Stimulated activated naive CD4-positive, alpha-beta T cell (primary cell): ENCODE measurements at places on chromosomes 1 and 21.

DNA sequence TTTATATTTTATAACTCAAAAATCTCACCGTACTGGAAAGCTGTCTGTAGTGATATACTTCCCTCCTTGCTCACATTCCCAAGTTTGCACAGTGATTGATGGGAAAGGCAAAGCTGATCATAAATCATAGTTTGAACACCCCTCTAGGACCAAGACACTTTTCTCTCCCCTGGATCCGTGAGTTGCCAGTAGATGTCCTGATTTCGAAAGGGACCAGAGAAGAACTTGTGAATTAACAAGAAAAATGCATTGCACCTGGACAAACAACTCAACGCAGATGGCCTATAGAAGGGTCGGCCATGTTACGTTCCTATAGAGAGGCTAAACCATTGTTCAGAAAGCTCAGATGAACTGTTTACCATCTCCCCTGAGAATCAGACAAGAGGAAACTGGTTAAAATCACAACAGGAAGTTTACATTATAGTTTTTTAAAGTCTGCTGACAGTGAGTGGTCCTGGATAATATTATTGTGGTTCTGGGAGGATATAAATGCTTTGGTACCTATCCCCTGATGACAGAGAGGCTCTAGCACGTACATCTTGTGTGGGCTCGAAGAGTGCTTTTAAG, 124.0 kb upstream of the SLC45A1 start:
- no peak for DNase-seq

DNA sequence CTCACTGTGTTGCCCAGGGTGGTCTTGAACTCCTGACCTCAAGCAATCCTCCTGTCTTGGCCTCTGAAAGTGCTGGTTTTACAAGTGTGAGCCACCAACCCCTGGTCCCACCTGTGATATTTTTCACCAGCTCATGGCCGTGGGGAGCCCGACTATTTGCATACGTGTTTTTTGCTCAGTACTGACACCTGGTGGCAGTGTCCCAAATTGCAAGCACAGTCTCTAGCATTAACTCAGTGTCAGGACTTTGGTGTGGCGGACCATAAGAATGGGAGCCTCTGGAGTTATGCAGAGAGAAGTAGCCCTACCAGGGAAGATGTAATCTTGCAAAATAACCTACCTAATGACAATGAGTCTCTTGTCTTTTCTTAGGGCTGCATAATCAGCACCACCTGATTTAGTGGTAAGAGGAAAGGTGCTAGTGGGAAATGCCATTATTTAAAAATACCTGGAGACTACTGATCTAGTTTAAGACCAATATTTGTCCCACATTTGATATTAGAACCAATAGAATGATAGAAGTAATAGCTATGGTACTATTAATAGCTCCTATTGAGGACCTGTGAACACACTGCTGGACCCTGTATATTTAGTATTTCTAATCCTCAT, 305.4 kb downstream of the DISC1 start:
- DNase-seq = peak; percentile 39

DNA sequence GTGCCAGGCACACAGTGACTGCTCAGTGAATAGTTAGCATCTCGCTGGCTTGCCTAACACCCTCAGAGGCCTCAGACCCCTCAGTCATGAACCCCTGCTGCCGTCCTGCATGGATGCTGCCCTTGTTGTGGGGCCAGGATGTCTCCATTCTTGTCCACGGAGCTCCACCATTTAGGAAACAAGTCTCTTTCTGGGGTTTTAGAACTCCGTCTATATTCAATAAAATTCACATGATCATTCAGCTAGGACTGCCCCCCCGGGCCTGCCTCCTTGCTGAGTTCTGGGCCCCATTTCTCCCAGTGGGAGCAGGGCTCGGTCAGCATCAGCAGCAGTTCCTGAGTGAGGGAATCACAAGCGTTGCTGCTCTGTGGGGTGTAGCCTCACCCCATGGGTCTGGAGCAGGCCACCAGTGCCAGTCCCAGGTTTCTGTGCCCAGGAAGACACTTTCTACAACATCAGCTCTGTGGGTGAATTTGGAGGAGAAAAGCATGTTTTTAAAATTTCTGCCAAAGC, 134.1 kb downstream of the RHOU start:
- no peak for DNase-seq

DNA sequence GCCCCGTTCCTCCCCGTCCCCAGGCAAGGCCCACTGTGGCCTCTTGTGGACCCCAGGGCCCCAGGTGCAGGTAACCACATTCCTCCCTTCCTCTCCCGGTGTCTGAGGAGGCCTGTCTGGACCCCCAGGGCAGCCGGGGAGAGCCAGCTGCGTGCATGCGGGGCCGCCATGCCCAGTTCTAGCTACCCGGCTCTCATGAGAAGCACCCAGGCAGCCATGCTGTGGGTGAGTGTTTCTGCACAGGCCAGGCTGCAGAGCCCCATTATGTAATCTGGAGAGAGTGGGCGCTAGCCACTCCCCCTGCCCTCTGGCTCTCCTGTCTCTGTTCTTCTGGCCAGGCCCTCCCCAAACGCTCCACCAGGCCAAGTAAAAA, 18.4 kb upstream of the PLEKHG5 start:
- DNase-seq = no peak

DNA sequence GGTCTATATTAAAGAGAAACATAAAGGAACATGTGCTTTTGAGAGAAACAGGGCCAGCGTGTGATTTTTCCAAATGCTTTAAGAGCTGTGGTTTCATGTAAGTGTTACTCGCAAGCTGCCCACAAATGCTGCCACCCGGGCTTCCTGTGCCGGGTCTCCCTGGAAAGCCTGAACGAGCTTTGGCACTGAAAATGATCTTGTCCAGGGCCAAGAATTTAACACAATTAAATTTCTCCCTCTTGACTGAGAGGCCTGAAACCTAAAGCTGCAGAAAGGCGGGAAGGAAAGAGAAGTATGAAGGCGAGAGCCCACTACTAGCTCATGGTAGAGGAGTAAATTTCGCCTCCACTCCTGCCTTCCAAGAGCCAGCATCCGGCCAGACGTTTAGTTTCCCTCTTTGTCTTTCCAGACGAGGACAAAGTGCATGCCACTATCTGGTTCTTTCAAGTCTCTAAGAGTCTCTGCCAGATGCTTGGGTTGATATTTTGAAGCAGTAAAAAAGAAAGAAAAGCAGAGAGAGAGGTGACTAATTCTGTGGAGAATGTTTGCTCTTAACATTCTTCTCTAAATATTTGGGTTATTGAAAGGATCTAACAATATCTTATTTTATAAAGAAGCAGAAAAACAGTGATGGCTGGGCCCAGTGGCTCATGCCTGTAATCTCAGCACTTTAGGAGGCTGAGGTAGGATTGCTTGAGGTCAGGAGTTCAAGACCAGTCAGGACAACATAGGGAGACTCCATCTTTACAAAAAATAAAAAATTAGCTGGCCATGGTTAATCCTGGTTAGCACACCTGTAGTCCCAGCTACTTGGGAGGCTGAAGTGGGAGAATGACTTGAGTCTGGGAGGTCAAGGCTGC, 100.0 kb upstream of the HNRNPU start:
- no peak for DNase-seq

GRCh38 chr1:192584866-192585265, 9.3 kb downstream of the RGS1 start:
- no peak for DNase-seq

DNA sequence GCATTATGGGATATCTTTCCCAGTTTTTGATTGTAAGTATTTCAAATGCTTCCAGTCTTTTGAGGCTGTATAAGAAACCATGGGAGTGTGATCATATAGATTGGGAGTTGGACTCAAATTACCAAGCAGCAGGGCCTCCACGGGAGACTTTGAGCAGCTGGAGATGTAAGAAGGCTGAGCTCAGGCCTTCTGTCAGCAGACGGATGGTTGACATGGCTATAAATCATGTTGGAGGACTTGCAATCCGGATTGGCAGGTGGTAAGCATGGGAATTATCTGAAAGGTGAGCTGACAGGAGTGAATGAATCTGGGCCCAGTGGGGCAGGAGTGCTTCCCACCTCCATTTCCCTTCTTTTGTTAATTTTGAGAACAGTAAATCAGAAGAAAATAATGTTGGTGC, 83.2 kb upstream of the PPM1J start:
- no peak for DNase-seq

- DNase-seq = peak; percentile 56
Observed at GRCh38 chr21:34886240-34887104, 162.6 kb downstream of the RUNX1 start.

- no peak for DNase-seq
Observed at GRCh38 chr1:74753104-74753503, 20.2 kb downstream of the TYW3 start.

- no peak for DNase-seq
Observed at GRCh38 chr1:222781251-222781650, 33.6 kb upstream of the DISP1 start.

GRCh38 chr1:121458291-121459048, 273.7 kb downstream of the SRGAP2C start:
- no peak for DNase-seq

- no peak for DNase-seq
Observed at GRCh38 chr1:169928438-169929209, 34.9 kb upstream of the SCYL3 start.

DNA sequence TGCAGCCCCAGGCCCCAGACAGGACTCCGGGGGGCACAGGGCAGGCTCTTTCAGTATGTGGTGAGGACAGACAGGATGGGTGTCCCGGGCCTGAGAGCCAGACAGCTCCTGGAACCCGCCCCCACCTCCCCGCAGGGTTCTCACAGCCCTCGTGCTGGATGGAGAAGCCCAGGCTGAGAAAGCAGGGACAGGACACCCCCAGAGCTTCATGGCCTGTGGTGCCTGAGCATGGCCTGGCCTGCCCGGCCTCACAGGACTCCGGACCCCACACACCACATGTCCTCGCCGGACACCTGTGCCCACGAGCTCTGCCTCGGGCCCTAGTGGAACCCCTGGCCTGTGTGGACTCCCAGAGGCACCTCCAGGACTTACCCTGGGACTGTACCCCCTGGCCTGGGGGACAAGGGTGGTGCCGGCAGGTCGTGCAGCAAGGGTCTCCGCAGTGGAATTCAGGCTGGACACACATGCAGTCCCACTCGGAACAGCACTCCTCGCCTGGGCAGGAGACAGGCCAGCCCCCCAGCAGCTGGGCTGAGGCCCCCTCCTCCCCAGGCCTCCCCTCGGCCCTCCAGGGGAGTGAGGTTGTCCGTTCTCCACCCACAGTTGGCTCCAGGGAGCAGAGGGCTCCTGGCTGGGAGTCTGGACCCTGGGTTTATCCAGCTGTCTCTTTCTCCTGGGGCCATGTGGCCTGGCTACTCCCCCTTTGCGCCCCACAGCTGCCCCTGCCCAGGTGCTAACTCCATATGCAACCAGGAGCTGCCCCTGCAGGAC, 1.2 kb downstream of the TNFRSF18 start:
- DNase-seq = no peak

GRCh38 chr1:75582725-75583261, 28.1 kb downstream of the SLC44A5 start:
- no peak for DNase-seq

DNA sequence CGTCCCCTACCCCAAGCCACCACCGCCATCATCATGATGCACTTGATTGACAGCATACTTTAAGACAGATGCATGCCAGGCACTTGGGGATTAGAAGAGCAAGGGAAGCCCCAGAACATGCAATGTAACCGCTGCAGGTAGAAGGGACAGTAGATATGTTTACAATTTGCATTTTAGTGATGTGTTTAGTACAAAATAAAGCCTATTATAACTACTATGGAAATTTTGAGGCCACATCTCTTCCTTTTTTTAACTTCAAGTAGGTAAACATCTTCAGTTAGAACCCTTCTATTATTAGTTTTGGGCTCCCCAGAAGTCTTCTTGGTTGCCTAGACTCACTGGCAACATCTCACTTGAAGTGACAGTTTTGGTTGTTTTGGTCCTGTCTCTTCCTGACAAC, 25.3 kb downstream of the CR1L start:
- no peak for DNase-seq

DNA sequence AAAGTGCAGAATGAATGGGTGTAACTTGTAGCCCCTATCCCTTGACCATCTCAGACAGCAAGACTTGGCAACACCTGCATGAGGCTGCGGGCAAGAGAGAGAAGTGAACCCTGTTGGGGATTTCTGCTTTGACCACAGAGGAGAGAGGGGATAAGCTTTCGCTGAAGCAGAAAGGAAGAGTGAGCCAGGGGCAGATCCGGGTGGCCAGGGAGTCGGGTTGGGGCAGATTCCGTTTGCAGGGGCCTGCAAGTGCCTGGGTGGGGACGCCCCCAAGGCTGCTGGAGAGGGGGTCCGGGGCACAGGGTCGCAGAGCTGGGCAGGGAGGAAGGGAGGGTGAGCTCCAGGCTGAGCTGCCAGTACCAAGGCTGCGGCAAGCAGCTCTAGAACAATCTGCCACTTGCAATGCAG, 25.3 kb upstream of the PIK3CD start:
- no peak for DNase-seq

- no peak for DNase-seq
Observed at GRCh38 chr1:160797271-160797709, 1.3 kb downstream of the LY9 start.

- no peak for DNase-seq
Observed at GRCh38 chr1:181169281-181169865, 80.9 kb downstream of the IER5 start.

- no peak for DNase-seq
Observed at GRCh38 chr1:55289614-55290013, 74.5 kb upstream of the USP24 start.

GRCh38 chr1:14421977-14422609, 176.4 kb upstream of the KAZN start:
- no peak for DNase-seq

- peak; percentile 68 for DNase-seq
Observed at GRCh38 chr1:109906160-109906838, 4.3 kb upstream of the CSF1 start.

DNA sequence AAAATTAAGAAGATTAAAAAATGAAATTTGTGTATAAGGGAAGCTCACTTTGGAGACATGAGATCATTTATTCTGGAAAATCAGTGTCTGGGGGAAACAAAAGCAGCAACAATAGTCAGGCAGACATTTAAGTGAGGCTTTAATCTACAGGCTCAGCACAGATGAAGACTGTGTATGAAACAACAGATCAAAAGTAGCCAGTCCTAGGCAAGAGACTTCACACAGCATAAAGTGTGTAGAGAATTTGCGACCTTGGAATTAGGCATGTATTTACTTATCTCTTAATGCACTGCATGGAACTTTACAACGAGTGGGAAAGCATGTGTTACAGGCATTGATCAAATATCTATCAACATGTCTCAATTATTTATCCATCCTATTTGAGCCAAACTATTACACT, 1099.9 kb downstream of the PLA2G4A start:
- DNase-seq = no peak

DNA sequence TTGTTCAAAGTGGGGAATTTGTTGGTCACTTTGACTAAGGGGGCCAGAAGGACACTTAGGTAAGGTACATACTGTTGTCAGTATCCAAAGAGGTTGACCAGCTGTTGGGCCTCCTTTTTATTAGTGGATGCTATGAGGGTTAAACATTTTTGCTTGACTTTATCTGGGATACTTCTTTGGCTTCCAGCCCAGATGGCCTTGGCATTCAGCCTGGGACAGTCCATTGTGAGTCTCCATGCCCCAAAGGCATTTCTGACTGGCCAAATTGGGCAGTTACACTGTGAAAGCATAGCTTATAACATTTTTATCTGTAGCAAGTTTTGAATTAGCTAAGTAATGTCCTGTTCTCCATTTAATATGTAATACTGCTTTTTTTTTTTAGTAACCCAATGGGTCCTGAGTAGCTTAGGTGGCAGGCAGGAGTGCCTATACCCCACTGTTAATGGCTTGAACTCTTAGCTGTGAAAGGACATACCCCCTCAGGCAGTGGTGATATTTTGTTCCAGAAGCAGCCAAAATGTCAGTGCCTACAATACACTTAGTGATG, 35.4 kb upstream of the CD1D start:
- DNase-seq = no peak

- DNase-seq = peak; percentile 32
Observed at GRCh38 chr1:100036718-100037655, 67.2 kb downstream of the SLC35A3 start.

- DNase-seq = no peak
Observed at GRCh38 chr21:34613679-34614627, 960 bp downstream of the RCAN1 start.
